ENCODE measurements at places on chromosomes 4 and X.

- DNase-seq = no peak
Measured at GRCh38 chr4:57055886-57056285, 54.3 kb downstream of the IGFBP7 start.

- DNase-seq = no peak
Measured at GRCh38 chr4:80471756-80472155, 136.2 kb downstream of the CFAP299 start.

GRCh38 chrX:139720136-139720535 is 12.2 kb upstream of the MCF2 start:
- no peak for DNase-seq

DNA sequence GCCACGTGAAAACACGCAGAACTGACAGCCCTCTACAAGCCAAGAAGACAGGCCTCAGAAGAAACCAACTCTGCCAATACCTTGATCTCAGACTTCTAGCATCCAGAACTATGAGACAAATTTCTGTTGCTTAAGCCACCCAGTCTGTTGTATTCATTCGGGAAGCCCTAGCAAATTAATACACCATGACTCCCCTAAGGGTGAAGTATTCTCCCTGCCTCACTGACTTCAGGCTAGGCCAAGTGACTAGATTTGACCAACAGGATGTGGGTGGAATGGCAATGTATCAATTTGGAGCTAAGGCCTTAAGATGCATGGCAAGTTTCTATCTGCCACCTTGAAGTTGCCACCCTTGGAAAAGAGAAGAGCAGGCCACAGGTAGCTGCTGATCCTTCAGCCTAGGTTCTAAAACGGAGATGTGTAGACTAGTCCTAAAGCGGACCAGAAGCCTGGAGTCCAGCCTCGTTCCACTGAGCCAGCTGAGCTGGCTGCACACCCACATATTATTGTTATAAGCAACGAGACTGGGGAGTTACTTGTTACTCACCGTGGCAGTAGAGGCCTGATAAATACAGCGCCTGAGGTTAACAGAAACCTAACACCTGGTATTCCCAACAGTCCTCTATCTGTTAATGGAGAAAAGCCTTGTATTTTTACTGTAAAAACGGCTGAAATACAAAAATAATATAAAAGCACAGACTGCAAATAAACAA is 16.4 kb downstream of the SCARB2 start:
- DNase-seq = no peak

DNA sequence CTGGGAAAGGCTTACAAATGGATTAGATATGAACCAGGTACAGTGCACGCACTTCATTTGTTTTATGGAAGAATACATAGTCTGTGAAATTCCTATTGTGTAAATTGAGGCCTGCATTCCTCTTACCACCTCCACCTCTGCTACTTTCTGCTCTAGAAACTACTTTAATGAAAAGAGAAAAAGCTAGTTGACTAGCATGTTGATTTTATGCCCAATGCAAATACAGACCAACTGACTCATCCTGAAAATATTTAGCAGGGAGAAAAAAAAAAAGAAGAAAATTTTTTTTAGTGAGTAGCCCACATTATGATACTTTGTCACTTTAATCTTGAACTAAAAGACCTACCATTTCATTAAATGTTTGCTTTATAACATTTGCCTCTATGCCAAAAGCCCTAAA is 41.2 kb downstream of the DCLK2 start:
- DNase-seq = no peak

DNA sequence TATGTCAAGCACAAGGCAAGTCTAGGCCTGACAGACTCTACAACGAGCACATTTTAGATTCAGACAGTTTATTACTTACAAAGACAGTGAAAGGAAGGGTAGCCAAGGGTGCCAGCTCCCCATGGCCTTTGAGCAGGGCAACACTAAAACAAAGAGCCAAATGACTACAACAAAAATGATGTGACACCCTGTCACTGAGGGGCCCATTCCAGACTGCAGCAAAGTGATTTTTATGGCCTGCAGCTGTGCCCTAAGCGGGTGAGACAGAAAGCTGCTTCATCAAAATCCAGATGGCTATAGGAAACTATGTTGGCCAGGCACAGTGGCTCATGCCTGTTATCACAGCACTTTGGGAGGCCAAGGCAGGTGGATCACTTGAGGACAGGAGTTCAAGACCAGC is 13.4 kb upstream of the RP2 start:
- DNase-seq = no peak

DNA sequence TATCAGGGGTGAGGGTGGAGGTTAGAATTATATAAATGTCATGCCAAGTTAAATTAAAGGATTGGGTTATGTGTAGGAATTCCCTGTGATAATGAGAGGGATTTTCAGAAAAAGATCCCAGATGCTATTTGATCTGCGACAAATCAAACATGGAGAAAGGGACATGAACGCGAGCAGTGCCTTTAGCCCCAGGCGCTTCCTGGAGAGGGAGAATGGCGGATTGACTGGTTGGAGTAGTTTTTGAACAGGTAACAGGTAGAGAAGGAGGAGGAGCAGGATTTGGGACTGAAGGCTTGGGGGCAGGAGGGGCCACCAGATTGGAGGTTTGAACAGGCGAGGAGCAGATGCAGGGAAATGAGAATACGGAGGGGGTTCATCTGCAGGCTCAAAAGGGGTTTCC is 67.1 kb downstream of the LRP2BP start:
- no peak for DNase-seq

DNA sequence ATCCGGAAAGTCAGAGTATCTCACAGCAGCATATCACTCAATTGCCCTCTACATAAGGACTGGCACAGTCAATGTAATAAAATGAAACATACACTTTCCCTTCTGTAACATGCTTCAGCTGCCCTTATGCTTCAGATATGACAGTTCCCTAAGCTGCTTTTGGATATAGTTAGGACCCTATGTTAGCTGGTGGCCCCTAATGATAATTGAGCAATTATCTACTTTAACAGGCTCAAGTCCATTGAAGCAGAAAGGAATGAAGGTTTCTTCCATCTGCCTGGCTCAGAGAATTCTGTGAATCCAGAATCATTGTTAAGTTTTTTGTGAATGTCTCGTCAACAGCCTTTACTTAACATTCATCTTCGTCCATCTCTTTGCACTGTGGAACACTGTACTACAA is 951.2 kb upstream of the DIAPH2 start:
- no peak for DNase-seq

DNA sequence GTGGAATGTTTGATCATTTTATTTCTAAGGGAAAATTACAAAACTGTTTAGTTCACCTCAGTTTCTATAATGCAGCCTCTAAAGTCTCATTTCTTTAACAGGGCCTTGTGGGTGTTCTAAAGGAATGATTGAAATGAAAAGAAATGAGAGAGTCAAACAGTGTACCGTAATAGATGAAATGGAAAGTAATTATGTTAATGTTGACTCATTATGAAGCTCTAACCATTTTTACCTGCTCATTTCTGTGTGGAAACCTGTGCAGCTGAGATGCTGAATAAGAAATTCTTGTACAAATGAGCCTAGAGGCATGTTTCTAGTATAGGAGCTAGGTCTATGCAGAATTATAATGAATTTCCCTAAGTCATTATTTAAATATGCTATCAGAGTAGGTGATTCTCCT is 45.2 kb upstream of the RPA4 start:
- DNase-seq = no peak

- no peak for DNase-seq
Measured at GRCh38 chr4:155789391-155789790, 30.6 kb downstream of the GUCY1B1 start.

DNA sequence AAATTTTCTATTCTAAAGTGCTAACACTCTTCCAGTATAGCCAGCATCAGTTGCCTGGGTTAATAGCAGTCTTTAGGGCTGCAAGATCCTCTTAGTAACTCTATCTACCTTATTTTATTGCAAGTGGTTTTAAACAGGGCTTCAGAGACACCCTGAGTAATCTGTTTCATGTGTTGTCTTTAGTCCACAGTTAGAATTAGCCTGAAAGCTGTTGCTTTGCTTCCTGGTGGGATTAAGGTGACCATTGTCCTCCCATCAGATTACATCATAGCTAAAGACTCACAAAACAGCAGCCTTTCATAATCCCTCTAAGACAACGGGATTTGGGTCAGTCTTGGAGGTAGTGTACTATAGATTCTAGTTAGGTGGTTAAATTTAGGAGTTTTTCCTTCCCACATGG is 7.5 kb downstream of the UCHL1 start:
- no peak for DNase-seq

DNA sequence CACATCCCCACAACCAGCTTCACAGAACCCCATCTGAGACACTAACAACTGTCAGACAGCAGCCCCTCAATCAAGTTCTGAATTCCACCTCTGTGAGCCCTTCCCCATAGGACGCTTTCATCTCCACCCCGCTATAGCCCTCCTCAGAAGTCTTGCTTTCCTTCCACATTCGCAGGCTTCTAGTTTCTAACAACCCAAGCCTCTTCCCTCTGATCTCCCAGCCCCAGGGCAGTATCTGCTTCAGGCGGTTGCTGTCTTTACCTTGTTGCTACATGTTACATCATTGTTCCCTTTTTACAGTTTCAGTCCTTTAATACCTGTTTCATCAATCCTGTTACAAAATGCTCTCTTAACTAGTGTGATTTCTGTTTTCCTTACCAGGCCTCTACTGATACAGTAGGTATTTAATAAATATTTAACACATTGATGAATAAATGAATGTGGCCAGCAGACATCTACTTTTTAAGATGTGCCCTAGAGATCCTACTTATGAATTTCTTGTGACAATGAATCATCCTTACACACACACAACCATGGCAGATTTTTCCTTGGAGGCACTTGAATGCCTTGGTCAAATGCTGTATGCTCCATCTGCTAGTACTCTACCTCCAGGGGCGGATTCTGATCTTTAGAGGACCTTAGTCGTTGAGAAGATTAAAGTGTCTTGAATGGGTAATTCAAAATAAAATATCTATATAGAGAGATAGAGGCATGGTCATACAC is 164.7 kb upstream of the SLIT2 start:
- no peak for DNase-seq
